ENCODE measurements at places on chromosomes 5 and 9.
A peak's percentile ranks its signal among the peaks of the same experiment; 100 is the strongest.

- DNase-seq: no peak
Measured at GRCh38 chr9:94108584-94108983, 24.3 kb downstream of the PTPDC1 start.

DNA sequence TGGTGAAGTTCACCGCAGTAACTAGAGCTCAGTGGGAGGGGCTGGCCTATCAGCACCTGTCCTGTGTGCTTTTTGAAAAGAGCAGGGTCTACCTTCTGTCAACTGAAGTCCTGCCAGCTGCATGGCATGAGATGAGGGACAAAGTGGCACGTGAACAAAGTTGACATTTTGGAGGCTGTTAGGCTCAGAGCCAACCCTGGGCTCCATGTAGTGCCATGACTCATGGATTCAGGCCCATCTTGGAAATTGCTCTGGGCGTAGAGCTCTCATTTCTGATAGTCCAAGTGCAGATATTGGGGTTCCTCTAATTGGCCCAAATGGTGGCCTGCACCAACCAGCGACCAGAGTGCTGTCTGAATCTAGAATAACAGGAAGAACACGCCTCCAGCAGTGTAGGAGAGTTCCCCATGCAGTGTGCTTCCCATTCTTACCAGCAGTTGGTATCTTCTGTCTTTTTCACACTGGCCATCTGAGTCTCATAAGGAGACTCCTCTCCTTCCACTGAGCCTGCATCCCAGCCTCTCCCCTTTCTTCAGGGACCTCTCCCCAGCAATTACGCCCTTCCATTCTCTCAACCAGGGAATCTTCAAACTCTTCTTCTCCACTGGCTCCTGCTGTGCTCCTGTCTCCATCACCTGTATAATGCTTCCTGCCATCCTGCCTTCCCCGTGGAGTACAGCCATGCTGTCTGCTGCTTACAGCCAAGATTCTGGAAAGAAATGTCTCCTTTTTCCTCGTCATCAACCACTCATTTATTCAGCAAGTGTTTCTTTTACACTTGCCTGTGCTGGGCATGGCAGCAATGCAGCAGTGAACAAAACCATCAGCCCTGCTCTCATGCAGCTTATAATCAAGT lies 30.4 kb downstream of the IRF1 start:
- DNase-seq: no peak

DNA sequence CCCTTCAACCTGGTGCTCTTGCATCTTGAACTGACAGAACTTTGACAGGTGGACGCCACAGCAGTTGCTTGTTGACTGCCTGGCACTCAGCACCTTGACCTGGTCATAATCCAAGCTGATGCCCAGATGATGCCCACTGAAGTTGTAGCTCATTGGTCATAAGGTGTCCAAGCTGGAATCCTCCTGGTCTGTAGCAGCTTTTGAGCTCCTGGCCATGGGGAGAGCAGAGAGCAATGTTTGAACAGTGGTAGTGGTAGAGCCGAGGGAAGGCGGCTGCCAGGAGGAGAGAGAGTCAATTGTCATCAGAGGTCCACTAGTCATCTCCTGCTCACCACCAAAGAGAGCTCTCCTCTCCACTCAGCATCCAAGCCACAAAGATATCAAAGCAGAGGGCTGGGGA lies 23.3 kb downstream of the CSF2 start:
- no peak for DNase-seq

- DNase-seq: no peak
Measured at GRCh38 chr9:136010615-136011361, 49.6 kb upstream of the UBAC1 start.

DNA sequence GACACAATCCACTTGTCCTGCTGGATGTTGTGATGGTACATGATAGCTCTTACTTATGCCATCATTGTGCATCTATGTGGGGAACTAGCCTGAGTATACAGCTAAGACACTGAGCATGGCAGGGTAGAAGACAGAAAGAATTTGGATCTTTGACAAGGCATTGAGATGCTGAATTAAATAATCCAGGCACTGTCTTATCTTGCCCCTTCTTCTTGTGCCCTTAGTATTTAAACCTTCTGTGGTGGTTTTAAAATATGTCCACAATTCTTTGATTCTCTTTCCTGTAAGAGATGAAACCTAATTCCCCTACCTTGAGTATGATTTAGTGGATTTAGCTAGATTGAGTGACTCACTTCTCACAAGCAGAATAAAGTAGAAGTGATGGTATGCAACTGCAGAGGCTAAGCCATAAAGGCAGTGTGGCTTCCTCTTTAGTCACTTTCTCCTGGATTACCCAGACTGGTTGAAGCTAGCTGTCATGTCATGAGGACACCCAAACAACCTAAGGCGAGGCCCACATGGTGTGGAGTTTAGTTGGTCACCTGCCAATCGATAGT lies 174.0 kb upstream of the NREP start:
- no peak for DNase-seq

DNA sequence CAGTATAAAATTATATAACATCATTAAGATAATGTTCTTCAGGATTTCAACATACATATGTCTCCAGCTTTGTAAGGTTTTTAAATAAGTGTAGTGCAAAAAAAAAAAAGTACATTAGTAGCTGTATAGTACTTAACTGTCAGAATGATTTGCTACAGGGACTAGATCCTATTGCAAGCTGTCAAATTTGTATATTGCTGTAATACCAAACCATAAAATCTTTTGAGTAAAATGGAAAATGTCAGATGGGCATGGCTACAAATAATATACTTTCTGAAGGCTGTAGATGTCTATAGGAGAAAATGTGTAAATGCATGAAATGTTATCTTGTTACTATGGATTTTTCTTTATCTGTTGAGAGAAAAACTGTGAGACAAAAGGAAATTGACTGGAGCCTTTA lies 298.5 kb downstream of the KDM4C start:
- DNase-seq: no peak

DNA sequence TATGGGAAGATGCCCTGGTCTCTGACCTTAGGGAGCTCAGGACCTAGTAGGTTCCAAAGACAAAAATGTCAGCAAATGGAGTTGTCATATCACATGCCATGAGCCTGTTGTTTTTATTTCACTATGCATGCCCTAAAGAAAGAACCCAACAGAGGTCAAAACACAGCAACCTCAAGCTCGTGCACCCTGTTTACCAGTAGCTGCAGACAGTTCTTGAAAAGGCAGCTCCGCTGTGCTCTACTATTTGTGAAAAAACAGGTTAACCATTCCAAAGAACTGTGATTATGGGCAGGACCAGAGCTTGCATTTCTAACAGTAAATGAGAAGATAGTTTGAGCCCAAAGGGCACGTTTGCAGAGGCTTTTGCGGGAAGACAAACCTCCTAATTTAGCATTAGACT lies 22.8 kb downstream of the ITK start:
- no peak for DNase-seq

GRCh38 chr9:36834736-36835135 lies 199.3 kb downstream of the PAX5 start:
- no peak for DNase-seq

DNA sequence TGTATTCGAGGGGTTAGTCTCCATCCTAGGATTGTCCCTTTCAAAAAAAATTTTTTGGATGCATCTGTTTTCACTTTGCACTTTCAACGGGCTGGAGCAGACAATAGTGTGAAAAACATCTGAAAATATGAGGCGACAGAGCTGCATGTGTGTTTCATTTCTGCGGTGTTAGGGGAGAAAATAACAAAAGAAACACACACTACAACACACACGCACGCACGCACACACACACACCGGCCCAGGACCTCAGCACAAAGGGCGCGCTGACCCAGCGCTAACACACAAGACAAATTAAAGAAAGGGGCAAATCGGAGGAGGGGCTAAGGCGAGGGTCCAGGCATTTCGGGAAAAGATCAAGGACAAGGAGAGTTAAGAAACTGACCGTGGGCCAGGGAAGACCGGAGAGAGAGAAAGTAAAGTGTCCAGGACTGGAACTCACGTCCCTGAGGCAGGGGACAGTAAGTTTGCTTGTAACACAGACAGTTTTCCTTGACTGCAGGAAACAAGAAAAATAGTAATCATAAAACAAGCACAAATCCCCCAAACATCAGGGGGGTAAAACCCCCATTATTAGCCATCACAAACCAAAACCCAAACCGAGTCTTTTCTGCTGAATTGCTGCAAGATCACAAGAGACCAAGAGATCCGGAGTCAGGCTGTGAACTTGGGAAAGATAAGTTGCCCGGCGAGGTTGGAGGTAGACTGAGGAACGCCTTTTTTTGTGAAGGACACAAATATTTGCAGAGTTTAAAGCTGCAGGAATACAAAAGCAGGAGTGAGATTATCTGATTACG lies 302.1 kb downstream of the PARP8 start:
- DNase-seq: no peak

- no peak for DNase-seq
Measured at GRCh38 chr5:78647351-78647818, 1.2 kb downstream of the LHFPL2 start.

DNA sequence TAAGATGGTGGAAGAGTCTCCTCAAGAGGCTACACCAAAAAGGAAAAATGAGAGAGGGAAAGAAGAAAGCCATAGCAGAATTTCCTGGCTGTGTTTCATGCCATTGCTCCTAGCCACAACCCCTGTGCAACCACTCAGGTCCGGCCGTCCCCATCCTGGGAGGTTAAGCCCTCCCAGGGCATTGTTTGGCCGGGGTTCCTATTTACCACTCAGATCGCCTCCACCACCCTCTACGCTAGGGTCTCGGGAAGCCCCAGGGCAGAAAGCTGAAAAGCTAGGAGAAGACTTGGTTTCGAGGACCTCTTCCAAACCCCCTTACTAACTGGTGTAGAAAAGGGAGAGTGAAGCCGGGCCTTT lies 715 bp downstream of the RC3H2 start:
- DNase-seq: peak; percentile 38

DNA sequence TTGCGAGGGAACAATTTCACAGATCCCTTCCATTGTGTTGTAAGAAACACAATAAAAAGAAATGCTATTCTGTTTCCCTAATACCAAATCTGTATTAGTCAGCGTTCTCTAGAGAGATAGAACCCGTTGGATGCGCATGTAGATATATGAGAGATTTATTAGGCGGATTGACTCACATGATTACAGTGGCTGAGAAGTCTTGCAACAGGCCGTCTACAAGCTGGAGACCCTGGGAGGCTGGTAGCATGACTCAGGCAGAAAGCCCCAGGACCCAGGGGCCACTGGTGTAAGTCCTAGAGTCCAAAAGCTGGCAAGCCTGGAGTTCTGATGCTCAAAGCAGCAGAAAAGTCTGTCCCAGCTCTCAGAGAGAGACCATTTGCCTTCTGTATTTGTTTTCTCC lies 18.4 kb upstream of the IL17B start:
- no peak for DNase-seq

DNA sequence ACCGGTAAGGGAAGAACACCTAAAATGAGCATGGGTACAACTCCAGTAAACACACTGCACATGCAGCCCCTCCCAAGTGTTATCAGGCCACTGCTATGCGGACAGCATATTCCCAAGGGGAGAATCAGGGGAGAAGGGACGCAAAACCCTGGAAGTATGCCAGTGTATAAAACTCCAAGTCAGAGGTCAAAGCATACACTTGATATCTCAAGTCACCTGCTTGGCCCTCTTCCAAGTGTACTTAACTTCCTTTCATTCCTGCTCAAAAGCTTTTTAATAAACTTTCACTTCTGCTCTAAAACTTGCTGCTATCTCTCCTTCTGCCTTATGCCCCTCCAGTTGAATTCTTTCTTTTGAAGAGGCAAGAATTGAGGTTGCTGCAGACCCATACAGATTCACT lies 408.1 kb downstream of the HTR1A start:
- DNase-seq: no peak

DNA sequence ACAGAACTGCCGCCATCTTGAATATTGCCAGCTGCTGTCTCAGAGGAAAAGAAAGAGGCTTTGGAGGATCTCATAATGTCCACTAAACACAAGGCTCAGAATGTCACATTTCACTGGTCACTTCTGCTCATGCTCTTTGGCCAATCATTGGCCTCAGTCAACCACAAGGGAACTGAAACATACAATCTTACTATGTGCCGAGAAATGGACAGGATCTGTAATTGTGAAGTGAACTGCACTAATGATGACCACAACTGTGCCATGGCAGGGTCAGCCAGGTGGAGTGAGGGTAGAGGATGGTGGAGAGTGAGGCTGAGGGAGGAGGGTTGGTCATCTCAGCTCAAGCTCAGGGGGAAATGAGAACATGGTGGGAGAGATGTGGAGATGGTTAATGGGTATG lies 32.8 kb downstream of the GDNF start:
- no peak for DNase-seq

DNA sequence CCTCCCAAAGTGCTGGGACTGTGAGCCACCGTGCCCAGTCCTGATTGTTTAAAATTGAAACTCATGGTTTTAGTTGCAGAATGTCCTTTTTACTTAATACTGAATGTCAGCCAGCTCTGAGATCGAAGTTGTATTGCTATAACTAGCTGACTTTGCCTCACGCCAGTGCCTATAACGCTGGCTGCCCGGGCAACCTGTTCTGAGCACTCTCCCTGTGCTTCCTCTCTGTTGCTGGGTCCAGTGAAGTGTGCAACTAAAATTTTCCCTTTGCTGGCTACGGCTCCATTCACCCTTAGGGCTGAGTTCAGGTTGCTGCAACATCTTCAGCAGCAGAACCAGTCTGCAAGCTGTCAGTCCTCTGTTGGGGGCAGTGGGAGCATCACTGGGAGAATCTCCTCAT lies 65.9 kb downstream of the GLDC start:
- no peak for DNase-seq

DNA sequence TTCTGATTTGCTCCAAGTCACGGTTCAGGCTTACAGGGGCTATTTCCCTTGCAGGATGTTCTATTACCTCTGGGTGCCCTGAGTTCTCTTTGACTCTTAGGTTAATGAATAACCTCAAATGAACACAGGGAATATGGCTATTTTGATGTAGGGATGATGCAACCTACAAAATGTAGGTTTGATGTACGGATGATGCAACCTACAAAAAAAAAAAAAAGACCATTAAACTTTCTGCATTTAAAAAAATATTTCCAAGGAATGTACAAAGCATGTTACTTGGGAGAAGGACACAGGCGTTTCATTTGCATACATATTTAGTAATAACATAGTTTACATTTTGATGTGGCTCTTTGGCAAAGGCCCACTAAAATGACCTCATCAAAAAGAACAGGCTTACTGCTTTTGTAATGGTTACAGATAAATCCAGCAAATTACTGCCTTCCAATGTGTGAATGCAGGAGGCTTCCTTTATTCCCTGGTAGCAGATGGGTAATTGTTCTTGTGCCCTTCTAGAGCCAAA lies 36.3 kb downstream of the ZNF474 start:
- no peak for DNase-seq

DNA sequence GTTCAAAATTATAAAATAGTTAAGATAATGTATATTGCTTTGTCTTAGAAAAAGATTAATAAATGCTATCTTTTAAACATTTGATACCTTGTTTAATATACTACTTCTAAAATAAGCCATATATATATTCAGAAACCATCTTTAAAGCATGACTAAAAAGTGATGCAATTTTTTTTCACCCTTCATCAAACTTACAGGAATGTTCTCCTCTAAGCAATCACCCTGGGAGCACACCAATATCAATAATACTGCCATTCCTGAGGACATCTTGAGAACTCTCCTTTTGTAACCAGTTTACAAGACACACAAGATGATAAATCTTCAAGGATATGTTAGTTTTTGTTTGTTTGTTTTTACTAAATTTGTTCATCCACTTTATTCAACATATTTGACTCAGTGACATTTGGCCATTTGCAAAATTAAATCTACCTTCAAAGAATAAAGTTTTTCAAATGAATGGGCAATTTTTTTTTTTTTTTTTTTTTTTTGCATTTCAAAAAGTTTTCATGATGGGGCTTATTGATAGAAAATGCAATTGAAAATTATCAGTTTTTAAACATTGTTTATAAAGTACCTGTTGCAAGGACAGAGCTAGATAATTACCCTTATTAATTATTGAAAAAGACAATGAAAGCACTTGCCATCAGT lies 17.2 kb downstream of the FOXD1 start:
- DNase-seq: no peak

GRCh38 chr9:82367016-82367415 lies 378.4 kb downstream of the SPATA31D1 start:
- no peak for DNase-seq
